Effector CD4-positive, alpha-beta T cell (primary cell): ENCODE measurements at places on chromosomes 11 and 22.

DNA sequence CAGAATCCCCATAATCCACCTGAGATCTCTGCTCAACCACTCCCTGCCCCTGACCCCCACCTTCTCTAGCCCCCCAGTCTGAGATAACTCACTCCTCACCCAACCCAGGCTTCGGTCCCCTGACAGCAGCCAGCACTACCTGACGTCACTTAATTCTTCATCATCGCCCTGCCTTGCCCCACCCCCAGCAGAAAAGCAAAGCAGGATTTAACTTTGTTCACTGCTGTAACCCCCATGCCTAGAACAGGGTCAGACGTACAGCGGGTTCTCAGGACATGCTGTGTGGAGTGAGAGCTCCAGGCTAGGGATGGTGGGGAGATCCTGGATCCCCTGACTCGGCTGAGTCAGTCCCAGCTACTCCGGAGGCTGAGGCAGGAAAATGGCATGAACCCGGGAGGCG is 45.8 kb downstream of the ELFN2 start:
- DNase-seq = no peak

DNA sequence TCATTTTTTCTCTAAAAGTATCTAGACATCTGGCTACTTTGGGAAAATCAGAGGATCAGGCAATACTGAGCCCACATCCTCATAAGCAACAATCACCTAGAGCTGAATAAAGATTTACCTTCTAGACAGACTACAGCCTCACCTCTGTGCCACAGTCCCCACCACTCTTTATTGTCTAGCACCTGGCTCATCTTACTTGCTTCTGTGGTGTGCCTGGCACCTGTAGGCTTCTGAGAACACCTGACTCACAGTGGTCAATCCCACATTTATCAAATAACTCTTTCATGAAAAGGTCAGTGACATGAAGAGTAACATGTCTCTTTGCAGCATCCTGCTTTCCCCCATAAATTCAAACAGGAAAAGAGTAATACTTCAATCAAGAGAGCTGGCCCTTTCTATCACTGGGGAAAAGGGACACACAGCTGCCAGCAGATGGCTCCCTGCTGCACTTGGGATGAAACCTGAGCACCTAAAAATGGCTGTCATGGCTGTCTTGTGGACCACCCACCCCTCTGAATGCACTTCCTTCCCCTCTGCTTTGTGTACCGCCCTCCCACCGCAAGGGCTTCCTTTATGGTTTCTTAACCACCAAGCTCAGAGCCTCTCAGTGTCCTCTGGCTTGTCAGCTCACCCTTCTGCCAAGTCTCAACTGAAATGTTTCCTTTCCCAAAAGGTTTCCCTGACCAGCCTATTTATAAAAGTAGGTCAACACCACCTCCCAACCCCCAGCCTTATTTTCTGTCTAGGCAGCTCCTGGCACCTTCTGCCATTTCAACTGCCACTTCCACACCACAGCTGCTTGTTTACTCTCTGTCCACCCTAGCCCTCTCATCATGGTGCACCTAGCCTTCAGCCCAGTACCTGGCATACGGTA is 9.3 kb downstream of the TFIP11 start:
- peak; percentile 21 for DNase-seq

- DNase-seq = no peak
Observed at GRCh38 chr11:44408711-44409470, 99.0 kb upstream of the ALX4 start.

DNA sequence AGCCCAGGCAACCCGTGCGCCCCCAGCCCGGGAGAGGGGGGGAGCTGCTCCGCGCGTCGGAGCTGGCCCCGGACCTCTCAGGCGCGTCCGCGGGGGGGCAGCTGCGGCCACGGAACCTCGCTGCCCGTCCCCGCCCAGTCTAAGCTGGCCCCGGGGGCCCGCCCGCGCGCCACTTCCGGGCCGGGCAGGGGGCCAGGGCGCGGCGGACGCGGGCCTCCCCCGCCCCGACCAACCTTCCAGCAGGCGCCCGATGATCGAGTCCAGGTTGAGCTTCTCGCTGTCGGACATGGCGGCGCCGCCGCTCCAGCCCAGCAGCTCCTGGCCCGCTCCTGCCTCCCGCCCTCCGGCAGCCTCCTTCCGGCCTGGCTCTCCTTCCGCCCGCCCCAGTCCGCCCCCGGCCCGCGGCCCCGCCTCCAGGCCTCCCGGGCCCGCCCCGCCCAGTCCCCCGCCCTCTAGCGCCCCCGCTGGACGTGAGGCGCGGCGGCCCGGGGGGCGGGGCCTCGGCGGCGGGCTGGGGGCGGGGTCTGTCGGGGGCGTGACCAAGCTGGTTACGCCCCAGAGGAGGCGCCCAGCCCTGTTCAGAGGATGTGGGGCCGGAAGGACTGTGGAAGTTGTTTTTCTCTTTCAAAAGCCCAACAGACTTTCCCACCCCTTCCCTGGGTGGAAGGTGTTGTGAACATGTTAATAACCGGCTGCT is at the start of gene PPP1CA:
TSS of gene PPP1CA (minus strand) at position 364 of the 697 bp plus-strand sequence. CDS start at position 288, 76 bp downstream.
- DNase-seq = peak; percentile 86

DNA sequence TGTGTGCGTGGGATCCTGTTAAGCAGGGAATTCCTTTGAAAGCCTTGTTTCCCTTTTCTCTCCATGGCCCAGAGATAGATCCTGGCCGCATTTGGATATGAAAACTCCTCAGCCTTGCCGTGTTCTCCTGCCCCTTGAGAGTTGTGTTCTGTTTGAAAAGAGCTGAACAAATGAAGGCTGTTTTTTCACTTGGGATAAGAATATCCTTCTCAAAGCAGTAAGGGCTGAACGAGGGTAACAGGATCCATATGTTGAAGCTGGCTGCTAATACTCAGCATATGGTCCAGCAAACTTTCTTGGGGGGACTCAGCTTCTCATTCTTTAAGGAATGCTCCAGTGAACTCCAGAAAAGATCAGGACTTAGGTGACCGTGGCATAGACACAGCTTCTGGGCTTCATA is 114.5 kb upstream of the TTC12 start:
- DNase-seq = no peak

DNA sequence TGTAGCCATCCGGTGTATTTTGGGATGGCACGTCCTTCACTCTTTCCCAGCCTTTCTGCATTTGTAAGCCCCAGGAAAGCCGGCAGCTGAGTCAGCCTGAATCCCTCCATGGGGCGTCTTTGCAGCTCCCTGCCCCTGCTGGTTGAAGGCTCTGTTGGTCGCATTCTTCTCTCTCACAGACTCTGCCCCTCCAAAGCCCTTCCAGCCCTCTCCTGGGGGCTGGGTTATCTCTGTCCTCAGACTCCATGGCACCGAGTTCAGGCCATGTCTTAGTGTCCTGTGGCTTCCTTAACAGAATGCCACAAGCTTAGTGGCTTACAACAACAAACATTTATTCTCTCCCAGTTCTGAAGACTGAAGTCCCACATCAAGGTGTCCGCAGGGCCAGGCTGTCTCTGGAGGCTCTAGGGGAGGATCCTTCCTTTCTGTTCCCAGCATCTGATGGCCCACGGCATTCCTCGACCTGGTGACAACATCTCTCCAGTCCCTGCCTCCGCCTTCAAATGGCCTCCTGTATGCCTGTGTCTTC is 62.2 kb downstream of the BCR start:
- no peak for DNase-seq

- DNase-seq = no peak
Observed at GRCh38 chr11:64138398-64138797, 27.5 kb downstream of the MACROD1 start.

DNA sequence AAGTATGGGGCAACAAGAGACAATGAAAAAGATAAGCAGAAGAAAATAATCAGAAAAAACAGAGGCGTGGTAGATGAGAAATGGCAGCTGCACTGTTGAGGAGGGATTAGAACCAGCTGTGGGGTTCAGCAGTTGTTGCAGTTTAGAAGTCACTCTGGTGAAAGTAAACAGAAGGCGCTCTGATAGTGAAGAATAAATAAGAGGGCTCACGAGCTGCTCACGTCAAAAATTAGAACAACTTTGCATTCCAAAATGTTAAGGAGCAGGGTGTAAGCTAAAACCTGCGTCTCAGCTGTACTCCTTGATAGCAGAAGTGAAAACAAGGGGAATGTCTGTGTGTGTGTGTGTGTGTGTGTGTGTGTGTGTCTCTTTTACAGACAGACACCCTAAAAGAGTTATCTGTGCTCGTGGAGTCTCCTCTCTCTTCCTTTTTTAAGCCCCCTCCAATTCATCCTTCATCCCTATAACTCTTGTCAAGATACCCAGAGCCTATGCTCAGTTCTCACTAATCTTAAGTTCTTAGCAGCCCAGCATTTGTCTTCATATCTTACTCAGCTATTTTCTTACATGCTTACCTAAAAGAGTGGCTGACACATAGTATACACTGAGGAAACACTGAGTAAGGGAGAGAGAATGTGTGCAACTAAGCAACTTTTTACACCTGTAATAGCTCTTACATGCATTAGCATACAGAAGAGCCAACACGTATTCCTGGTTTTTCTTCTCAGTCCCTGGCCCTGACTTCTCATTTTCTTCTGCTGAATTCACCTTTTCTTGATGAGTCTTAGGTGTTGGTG is 8.9 kb downstream of the TTC17 start:
- DNase-seq = no peak
